ENCODE measurements at places on chromosomes 2 and 18.

- DNase-seq: no peak
Measured at GRCh38 chr2:184680825-184681224, 82.5 kb downstream of the ZNF804A start.

GRCh38 chr2:53476834-53477233 is 290.8 kb upstream of the CHAC2 start:
- no peak for DNase-seq

- no peak for DNase-seq
Measured at GRCh38 chr2:237509151-237509550, 22.1 kb downstream of the MLPH start.

DNA sequence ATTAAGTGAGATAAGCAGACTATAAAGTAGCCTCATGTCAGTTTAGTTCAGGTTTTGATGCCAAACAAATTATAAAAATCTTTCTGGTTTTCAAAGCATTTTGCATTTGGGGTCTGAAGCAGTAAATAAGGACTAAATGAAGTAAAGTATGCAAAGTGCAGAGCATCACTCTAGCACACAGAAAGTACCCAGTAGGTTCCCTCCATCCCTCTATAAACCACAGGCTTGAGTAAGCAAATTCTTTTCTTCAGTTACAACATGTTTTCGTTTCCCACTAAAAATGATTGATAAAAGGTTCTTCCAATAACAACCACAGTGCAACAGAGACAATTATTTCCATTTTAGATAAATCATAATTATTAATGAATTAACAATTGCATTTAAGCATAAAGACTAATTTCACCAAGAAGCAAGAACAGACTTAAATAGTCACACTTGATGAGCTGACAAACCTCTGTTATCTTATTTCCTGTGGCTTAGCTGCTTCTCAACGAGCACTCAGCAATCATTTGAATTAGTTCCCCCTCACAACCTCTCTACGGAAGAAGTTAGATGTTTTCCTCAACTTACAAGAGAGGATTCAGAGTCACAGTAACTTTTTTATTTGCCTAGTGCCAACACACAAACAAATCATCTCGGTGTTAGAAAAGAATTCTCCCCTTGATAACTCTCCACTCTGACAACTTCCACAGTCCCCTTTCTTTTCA is 249.8 kb downstream of the NBAS start:
- DNase-seq: no peak

GRCh38 chr2:218395456-218395825 is 4.2 kb upstream of the CTDSP1 start:
- DNase-seq: no peak
